Naive thymus-derived CD8-positive, alpha-beta T cell (primary cell): ENCODE measurements at places on chromosomes 11 and 22.

GRCh38 chr11:2776351-2777061, 76.7 kb upstream of the KCNQ1OT1 start:
- DNase-seq = no peak

DNA sequence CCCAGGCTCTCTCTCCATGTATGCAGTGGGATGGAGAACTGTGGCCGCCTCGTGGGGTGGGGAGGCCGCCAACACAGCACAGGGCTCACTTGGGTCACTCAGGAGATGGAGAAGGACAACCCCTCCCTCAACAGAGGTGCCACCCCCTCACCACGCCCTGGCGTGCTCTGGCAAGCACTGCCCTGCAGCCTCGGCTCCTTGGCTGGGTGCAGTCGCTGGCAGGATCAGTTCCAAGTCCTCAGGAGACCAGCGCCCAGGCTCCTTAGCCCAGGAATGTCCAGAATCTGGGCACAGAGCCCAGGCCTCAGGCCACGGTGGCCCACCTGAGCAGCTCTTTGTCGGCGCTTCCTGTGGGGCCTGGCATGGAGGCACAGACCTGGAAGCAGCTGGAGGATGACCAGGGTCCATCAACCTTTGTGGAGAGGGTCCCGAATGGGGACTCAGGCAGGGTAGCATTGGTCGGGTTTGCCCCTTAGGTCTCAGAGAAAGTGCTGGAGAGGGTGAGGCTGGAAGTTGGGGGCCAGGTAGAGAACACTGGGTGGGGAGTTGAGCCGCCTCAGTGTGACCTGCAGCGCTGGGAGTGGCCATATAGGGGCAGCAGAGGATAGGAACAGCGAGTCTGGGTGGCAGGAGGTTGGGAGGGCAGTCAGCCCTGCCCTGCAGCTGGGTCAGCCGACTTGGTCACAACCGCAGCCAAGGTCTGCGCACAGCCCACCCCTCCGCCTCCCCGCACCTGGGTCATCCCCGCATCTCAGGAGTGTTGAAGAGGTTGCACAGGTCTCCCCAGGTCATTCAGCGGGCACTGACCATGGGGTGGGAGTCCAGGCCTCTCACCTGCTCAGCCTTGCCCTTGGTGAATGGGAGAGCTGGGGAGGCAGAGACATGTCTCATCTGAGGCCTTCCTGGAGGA, 8.2 kb downstream of the SUSD2 start:
- DNase-seq = no peak

DNA sequence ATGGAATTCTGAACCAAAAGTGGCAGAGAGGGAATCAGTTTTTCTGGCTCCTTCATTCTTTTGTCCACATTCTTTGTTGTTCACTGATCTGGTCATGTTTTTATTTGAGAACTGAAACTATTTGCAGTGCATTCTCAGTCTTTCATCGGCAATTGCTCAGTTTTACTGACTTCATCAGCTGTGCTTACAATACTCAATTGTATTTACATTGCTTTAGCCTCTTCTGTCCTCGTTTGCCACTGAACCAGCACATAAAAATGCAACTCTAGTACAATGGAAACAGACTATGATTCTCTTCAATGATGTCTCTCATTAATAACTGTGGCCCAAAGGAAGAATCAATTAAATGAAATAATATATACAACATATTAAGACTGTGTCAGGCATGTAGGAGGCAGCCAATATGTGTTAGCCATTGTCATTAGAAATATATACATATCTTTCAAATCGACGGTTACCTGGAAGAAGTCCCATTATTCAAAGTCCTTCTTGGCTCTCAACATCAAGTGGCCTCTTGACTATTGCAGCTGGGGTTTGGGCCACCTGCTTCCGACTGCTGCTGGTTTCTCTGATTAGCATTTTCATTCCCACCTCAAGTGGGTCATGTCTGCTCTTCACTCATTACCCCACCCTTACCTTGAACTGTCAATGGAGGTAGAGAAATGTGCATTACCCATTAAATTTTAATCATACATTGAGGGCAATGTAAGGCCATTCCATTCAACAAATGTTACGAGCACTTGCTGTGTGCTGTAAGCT, 600.1 kb downstream of the INSC start:
- DNase-seq = no peak

- DNase-seq = no peak
Observed at GRCh38 chr11:62295504-62295903, 3.4 kb downstream of the SCGB1D4 start.
